Suprapubic skin (tissue), 4 donors: ENCODE measurements at places on chromosomes 13 and 19.

- no peak for DNase-seq
Observed at GRCh38 chr19:46019270-46019669, 3.6 kb downstream of the PGLYRP1 start.

DNA sequence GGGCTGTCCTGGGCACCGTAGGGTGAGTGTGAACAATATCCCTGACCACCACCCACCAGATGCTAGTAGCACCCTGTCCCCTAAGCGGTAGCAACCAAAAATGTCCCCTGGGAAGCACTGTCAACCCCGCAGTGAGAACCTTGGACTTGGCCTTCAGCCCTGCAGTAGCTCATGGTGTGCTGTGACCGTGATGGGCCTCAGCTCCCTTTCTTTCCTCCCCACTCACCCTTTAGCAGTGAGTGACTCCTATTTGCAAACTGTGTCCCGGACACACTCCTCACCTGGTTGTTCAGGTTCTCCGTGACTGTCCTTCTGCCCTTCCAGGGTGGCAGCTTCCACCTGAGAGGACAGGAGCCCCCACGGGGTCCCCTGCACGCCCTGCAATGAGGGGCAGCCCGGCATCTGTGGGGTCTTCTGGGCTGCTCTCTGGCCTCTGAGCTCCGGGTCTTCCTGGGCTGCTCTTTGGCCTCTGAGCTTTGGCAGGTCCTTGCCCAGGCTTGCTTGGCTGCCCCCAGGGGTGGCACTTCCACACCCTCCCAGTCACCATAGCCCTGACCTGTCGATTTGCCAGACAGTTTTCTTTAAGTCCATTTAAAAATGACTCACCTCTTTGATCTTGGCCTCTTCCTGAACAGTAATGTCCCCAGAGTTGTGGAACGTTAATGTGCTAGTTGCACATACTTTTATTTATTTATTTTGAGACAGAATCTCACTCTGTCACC is 3.8 kb downstream of the KDM4B start:
- no peak for DNase-seq

DNA sequence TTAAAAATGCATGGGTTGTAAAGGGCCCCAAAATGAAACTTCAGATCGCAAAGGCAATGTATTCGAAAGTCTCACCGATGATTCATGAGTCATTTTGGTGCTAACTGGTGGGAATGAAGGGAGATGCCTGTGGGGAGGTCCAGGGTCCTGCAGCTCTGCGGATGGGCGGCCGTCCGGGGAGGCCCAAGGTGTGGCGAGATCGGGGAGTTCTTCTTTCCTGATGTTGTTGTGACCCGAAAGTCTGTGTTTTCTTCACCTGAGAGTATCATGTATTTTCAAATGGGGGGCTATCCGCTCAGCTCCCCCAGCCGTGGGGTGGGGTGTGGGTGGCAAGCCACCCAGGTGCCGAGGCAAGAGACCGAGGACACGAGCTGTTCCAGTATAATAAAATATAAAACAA is 36.5 kb downstream of the TFDP1 start:
- no peak for DNase-seq

- DNase-seq, result no peak
Observed at GRCh38 chr13:25778808-25779305, 273.0 kb downstream of the SHISA2 start.

GRCh38 chr19:18612772-18613588 is at the start of gene TMEM59L:
TSS of gene TMEM59L (plus strand) at chr19:18612870. CDS start at chr19:18612959, 89 bp downstream.
- no peak for DNase-seq

GRCh38 chr13:29101409-29101808 is 281.3 kb downstream of the MTUS2 start:
- DNase-seq, result no peak

- DNase-seq, result no peak
Observed at GRCh38 chr13:42369071-42369797, 97.3 kb downstream of the AKAP11 start.

- DNase-seq, result no peak
Observed at GRCh38 chr13:32147976-32148375, 116.4 kb downstream of the FRY start.

- no peak for DNase-seq
Observed at GRCh38 chr13:25707726-25708125, 336.0 kb downstream of the ATP8A2 start.

DNA sequence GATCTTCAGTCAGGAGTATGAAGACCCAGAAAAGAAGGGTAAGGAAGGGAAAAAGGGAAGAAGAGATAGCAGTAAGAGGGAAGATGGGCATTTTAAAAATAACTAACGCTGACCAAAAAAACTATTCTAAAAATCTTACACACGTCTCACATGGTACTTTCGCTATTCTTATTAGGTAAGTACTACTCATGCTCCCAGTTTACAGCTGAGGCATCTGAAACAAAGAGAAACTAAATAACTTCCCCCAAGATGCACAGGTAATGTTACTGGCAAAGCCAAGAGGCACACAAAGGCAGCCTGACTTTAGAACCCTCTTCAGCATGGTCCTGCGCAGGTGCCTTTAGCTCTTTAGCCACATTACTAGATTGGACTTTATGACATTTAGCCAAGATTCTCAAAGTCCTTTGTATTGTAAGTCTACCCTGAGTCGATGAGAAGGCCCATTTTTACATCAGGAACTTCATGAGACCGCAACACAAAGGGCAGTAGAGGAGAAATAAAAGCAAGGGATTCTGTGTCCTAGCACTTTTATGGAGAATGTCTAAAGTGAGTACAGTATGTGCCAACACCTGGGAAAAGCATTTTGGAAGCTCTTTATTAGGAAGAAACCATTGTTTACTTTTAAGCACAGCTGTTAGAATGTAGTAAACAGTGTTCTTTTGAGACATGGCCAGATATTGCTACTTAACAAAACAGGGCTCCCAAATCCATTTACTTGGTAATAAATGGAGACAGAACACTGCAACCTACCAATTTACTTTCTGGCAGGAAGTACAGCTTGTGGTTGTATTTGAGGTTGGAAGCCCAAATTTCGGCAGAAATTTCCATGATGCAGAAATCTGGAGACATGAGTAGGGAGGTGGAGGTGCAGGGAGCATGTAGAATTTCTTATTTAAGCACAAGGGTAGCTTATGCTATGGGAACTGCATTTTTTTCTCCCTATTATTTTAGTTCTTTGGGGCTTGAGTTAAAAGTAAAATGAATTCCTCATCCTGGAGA is 250.7 kb downstream of the KCTD12 start:
- DNase-seq, result no peak

DNA sequence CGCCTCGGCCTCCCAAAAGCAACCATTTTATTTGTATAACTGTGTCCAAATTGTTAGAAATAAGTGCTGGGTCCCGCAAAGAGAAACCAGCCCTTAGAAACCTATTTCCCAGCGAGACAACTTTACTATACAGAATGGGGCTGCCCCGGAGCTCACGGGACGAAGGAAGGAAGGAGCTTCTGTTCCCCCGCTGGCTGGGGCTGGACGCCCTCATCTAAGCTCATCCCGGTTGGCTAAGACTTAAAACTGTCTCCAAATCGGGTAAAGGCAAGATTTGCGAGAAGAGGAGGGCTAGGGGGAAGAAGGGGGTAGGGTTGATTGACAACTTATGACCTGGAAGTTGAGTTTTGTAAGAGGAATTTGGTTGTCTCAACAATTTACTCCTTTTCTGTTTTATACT is 12.3 kb upstream of the BSG start:
- DNase-seq, result no peak
